ENCODE measurements at places on chromosomes 4 and X. TPM values are rescaled to one million over a fixed set of nuclear protein-coding genes. Genes with fewer than 3 reads are reported as not detected.

SPANXC gene
- total RNA-seq = 15.4 TPM

FRMPD4 gene
- not detected for total RNA-seq

PDGFRA gene
- 1.5 TPM for total RNA-seq

CSAG2 gene
- total RNA-seq = not detected

ADAMTS3 gene
- 1.6 TPM for total RNA-seq

CCNI gene
- 34.7 TPM for total RNA-seq

SRPX2 gene
- total RNA-seq = 30.6 TPM

GPAT3 gene
- 31.3 TPM for total RNA-seq

ZNF157 gene
- total RNA-seq = 0.06 TPM

MRPS18C gene
- total RNA-seq = 35.0 TPM

DNA sequence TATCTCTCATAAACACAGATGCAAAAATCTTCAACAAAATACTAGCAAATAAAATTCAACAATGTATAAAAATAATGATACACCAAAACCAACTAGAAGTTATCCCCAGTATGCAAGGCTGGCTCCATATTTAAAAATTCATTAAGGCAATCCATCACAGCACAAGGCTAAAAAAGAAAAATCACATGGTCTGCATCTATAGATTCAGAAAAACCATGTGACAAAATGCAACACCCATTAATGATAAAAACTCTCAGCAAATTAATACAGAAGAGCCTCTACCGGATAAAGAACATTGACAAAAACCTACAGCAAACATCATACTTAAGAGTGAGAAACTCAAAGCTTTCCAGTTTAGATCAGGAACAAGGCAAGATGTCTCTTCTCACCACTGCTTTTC, 182.6 kb downstream of the COL25A1 start:
- DNase-seq = no peak

- DNase-seq = peak; percentile 1
These were observed 79.8 kb upstream of the LHFPL1 start for GRCh38 chrX:112759512-112759911.

- peak; percentile 17 for DNase-seq
These were observed 206.9 kb downstream of the GLUD2 start for GRCh38 chrX:121254336-121254735.

GRCh38 chrX:12580548-12580947, 210.7 kb upstream of the PRPS2 start:
- DNase-seq = no peak

DNA sequence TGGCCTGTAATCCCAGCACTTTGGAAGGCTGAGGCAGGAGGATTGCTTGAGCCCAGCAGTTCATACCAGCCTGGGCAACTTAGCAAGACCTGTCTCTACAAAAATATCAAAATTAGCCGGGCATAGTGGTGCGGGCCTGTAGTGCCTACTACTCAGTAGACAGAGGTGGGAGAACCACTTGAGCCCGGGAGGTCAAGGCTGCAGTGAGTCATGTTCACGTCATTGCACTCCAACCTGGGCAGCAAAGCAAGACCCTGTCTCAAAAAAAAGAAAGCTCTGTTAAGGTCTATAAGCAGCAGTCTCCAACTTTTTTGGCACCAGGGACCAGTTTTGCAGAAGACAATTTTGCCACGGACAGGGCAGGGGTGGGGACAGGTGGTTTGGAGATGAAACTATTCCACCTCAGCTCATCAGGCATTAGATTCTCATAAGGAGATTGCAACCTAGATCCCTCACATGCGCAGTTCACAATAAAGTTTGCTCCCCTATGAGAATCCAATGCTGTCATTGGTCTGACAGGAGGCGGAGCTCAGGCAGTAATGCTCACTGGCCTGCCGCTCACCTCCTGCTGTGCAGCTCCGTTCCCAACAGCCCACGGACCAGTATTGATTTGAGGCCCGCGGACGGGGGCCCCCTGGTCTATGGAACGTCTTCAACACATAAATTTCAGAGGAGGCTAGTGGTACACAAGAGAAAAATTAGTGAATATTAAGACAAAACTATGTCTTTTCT, 67.9 kb downstream of the KLHL8 start:
- DNase-seq = peak; percentile 3

DNA sequence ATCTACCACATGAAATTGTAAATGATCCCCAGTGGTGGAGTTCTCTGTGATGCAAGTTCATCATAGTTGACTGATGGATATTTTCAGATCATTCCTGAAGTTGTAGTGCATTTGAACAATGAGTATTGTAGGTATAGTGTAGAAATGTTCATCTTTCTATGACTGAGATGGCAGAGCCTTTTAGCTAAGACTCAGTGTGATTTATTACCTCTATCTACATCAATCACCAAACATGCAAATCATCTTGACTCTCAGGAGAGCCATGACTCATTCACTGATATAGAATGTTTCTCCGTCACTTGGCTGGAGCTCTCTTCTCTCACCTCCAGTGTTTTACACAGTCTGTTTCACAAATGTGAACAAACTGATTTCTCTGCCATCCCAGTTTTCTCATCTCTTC, 392.6 kb downstream of the IL1RAPL1 start:
- DNase-seq = no peak

DNA sequence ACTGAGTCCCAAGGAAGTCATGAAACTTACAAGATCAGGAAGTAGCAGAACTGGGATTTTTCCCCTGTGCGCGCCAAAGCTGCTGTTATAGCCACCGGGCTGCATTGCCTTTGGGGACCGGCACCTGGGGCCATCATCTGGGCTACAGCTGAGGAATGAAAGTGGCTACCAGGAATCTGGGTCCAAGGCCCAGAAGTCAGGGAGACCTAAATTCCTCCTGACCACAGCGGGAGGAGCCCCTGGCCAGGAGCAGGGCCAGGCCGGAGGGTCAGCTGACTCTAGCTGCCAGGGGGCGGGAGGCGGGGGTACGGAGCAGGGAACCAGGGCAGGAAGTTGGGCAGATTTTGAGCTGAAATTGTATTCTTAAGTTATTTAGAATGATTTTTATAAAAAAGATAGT, 242.4 kb downstream of the EVC2 start:
- no peak for DNase-seq

DNA sequence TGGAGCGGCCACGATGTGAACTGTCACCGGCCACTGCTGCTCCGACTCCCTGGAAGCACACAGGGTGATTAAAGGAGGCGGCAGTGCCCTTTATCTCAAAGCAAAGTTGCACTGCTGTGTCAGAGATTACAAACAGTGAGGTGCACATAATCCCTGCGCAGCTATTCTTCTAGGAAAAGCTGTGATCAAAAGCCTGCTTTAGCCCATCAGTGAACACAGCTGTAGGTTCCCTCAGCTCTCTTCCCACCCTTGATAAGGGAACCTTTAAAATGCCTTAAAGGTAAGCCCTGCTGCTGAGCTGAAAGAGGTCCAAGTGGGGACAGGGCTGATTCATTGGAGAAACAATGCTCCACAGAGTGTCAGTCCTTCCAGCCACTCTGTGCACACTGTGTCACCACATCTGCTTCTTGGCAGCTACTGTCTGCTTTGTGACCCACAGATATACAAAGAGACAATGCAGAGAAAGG, 127.6 kb downstream of the EIF4E start:
- DNase-seq = no peak

GRCh38 chr4:8674311-8674885, 81.8 kb downstream of the CPZ start:
- DNase-seq = no peak

- no peak for DNase-seq
These were observed 41.9 kb downstream of the TNIP2 start for GRCh38 chr4:2714061-2714770.

- DNase-seq = no peak
These were observed 89.5 kb downstream of the ELOVL6 start for GRCh38 chr4:110108960-110109359.

- DNase-seq = peak; percentile 25
These were observed 31.6 kb downstream of the MTHFD2L start for GRCh38 chr4:74189331-74190043.

GRCh38 chr4:93779228-93779627, 49.3 kb upstream of the ATOH1 start:
- no peak for DNase-seq

DNA sequence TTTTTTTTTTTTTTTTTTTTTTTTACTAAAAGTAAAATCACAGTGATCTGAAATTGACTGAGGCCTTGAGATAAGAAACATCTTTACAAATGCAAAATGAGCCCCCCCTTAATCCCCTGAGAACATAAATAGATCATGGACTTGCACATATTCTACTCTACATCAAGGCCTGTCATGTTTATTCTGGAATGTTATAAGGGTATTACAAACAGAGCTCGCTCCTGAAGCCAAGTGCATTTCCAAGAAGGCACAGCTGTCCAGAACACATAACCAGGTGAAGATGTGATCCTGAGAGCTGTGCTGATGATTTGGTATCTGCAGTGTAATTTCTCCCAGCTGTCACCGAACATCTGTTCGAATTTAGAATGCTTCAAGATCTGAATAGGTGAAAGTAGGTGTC, 384.5 kb downstream of the GPAT3 start:
- DNase-seq = no peak

DNA sequence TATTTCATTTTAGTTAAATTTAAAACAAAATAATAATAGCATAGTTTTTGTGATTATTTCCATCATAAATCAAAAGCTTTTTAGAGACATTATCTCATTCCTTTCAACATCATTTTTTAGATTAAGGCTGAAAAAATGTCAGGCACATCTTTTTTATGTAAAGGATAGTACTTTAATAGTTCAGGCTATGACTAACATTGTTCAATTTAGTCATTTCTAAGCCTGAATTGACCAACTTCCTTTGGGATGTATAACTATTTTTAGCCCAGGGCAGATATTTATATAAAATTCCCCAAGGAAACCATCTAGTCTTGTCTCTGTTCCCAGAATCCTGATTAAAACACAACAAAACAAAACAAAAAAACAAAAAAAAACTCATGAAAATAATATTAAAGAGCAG, 145.6 kb upstream of the PCDH18 start:
- no peak for DNase-seq

DNA sequence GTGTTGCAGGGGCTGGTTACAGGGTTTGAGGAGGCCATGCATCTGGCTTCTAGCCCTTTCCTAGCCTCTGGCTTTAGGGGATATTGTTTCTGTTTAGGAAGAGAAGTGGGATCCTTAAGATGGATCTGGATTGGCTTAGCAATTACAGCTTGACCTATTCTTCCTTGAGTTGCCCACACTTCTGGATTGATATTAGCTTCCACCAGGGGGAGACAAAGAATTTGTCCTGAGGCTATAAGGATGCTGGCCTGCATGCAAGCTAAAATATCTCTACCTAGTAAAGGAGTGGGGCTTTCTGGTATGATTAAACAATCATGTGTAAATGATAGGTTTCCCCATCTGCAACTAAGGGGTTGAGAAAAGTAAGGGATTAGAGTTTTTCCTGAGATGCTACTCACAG, 117.2 kb downstream of the TEX13C start:
- DNase-seq = no peak
